Natural killer cell treated with Interleukin-12 subunit alpha and Interleukin-12 subunit beta and Interleukin-15 and Interleukin-18, amount 100 ng/mL, for 72 hours (primary cell): ENCODE measurements at places on chromosomes 2 and 18.

- DNase-seq: no peak
Observed at GRCh38 chr18:25112821-25113434, 239.0 kb downstream of the ZNF521 start.

DNA sequence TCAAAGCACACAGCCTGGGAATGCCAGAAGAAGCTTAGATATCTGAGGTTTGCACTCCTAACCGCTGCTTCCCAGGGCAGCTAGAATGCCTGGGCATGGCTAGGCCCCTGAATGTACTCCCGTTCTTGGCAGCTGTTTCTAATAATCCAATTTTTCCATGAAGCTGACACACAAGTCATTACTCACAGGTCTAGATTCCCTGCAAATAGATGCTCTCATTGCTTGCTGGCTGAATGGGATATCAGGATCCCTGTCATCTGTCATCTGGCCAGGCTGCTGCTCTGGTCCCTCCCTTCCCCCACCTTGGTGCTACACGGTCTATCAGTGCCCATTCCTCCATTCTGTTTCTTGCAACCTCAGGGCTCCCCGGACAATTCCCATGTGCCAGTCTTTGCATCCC is 40.7 kb upstream of the TEX51 start:
- DNase-seq: no peak

GRCh38 chr2:158990397-158991214 is 22.2 kb downstream of the TANC1 start:
- no peak for DNase-seq

GRCh38 chr18:57210107-57210715 is 63.3 kb downstream of the BOD1L2 start:
- no peak for DNase-seq

DNA sequence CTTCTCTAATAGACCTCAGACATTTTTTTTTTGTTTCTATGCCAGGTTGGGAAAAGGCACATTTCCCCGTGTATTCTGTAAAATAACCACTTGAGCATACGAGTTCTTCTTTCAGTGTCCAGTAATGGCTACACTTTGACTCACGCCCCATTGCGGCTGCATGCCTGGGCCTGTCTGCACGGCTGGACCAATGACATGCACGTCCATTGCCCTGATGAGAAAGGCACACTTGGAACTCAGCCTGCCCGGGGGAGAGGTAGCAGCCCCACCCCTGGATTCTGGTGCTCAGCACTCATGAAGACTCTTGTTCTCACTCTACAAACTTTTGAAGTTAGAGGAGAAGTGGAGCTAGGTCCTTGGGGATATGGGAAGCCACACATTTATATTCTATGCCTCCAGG is 5.8 kb downstream of the PCARE start:
- DNase-seq: no peak

- no peak for DNase-seq
Observed at GRCh38 chr18:74489676-74490075, 6.5 kb upstream of the CNDP2 start.

- DNase-seq: no peak
Observed at GRCh38 chr18:28002841-28003240, 174.1 kb downstream of the CDH2 start.

GRCh38 chr2:1766425-1766824 is 22.1 kb upstream of the PXDN start:
- DNase-seq: no peak

- DNase-seq: no peak
Observed at GRCh38 chr2:160715428-160715827, 221.8 kb upstream of the RBMS1 start.

- no peak for DNase-seq
Observed at GRCh38 chr2:145757503-145758246, 1237.8 kb upstream of the ZEB2 start.

DNA sequence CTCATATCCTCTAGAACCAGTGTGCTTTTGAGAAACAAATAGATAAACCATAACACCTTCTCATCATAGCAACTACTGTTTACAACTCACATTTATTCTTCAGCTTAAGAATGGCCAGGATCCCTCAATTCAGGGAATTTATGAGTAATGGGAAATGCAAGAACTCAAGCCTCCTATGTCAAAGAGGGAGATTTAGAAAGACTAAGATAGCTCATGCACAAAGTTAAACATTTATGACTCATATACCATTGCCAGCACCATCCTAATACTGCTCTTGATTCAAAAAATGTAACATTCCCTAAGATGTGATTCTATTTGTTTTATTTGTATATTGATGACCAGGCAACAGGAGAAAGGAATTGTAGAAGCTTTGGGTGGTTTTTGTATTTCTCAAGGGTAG is 172.8 kb downstream of the CYP26B1 start:
- DNase-seq: no peak

GRCh38 chr18:26415631-26416030 is 132.7 kb downstream of the KCTD1 start:
- no peak for DNase-seq

DNA sequence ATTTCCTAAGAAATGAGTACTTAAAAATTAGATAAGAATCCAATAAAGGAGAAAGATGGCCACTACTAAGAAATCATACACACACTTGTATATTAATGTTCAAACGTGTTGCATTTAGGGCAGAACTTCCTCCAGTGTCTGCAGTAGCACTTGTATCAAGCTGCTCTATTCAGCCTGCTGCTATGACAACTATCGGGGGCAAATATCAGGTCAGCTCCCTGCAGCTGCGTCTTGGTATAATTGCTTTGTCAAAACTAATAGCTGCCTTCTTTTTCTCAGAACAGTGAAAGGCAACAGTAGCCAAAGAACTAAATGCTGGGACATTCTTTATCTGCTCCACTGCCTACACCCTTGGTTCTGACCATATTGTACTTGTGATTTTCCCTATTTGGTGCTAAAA is 300.7 kb downstream of the NOL4 start:
- DNase-seq: no peak

GRCh38 chr2:64119369-64119768 is 24.9 kb downstream of the PELI1 start:
- DNase-seq: no peak

- DNase-seq: no peak
Observed at GRCh38 chr2:170161516-170162270, 16.3 kb upstream of the MYO3B start.

GRCh38 chr2:210862283-210863065 is 306.1 kb downstream of the CPS1 start:
- no peak for DNase-seq

GRCh38 chr18:43692099-43692690 is 414.9 kb upstream of the SYT4 start:
- DNase-seq: no peak

- DNase-seq: no peak
Observed at GRCh38 chr18:27931535-27931934, 245.4 kb downstream of the CDH2 start.

DNA sequence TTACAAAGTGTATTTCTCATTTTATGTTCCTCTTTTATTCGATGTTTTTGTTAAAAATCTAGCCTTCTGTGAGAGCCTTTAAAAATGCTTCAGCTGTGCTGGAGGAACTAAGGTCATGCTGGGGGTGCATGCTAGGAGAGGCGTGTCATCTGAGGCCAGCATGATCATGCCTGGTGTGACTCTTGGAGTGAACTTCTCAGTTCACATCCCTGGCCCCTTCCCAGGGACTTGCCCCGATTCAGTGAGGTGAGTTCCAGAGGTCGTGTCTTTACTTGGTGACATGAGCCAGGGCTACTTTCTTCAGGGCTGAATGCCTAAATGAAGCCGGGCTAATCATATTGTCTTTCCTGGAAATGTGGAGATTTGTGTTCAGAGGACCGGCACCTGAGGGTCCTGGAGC is 264.9 kb downstream of the MREG start:
- no peak for DNase-seq
